Nasal cavity respiratory epithelium epithelial cell of viscerocranial mucosa (primary cell): ENCODE measurements at places on chromosomes 1 and 21. TPM values are rescaled to one million over a fixed set of nuclear protein-coding genes. Genes with fewer than 3 reads are reported as not detected.

KDF1 gene
- total RNA-seq, result 16.1 and 20.2 TPM in 2 replicates

COL6A2 gene
- total RNA-seq, result 0.34 and 0.64 TPM in 2 replicates

ABCA4 gene
- total RNA-seq, result under 0.01 and 1.1 TPM in 2 replicates

OR10J1 gene
- not detected in 2 replicates for total RNA-seq

HAO2 gene
- not detected in 2 replicates for total RNA-seq

LCE1F gene
- total RNA-seq, result not detected in 2 replicates

RGS5 gene
- total RNA-seq, result 3.8 and 5.1 TPM in 2 replicates

WRAP73 gene
- total RNA-seq, result 22.8 and 27.0 TPM in 2 replicates

TFF2 gene
- not detected in 2 replicates for total RNA-seq

CCDC17 gene
- 0.68 and 1.2 TPM in 2 replicates for total RNA-seq

MPL gene
- total RNA-seq, result not detected in 2 replicates

CXADR gene
- total RNA-seq, result 56.7 and 72.5 TPM in 2 replicates

TTC39A gene
- total RNA-seq, result 13.3 and 19.1 TPM in 2 replicates

C1orf185 gene
- not detected in 2 replicates for total RNA-seq

IKBKE gene
- total RNA-seq, result 3.1 and 18.3 TPM in 2 replicates

PEAR1 gene
- total RNA-seq, result 1.7 and 3.5 TPM in 2 replicates

FOXD3 gene
- not detected in 2 replicates for total RNA-seq

OXCT2 gene
- 0.36 and 1.7 TPM in 2 replicates for total RNA-seq

PIGP gene
- total RNA-seq, result 5.5 and 6.3 TPM in 2 replicates

LEFTY1 gene
- not detected in 2 replicates for total RNA-seq

GJA8 gene
- not detected in 2 replicates for total RNA-seq

NMNAT1 gene
- 14.7 and 18.7 TPM in 2 replicates for total RNA-seq

ILDR2 gene
- not detected in 2 replicates for total RNA-seq

PRR9 gene
- 2.1 TPM in 1 of 2 replicates, not detected in the other for total RNA-seq

C8B gene
- not detected in 2 replicates for total RNA-seq

AGT gene
- total RNA-seq, result 0.07 TPM in 1 of 2 replicates, not detected in the other

GPR52 gene
- 0.34 and 0.78 TPM in 2 replicates for total RNA-seq

USF1 gene
- total RNA-seq, result 47.0 and 60.1 TPM in 2 replicates

KLHDC9 gene
- total RNA-seq, result 1.1 and 1.4 TPM in 2 replicates

SMIM1 gene
- 0.68 and 1.1 TPM in 2 replicates for total RNA-seq

HMGCS2 gene
- 2.1 TPM in 1 of 2 replicates, not detected in the other for total RNA-seq

PRMT6 gene
- total RNA-seq, result 19.1 and 19.6 TPM in 2 replicates

PTCH2 gene
- total RNA-seq, result under 0.01 and 0.14 TPM in 2 replicates

MTF1 gene
- 7.2 and 13.0 TPM in 2 replicates for total RNA-seq

EDARADD gene
- total RNA-seq, result 2.4 and 10.0 TPM in 2 replicates

UBE2G2 gene
- 80.3 and 124 TPM in 2 replicates for total RNA-seq

MFSD2A gene
- 31.1 and 32.3 TPM in 2 replicates for total RNA-seq

ASCL5 gene
- total RNA-seq, result under 0.01 and 0.07 TPM in 2 replicates

LHX8 gene
- not detected in 2 replicates for total RNA-seq

MYOM3 gene
- 0.34 and 0.85 TPM in 2 replicates for total RNA-seq

ADPRS gene
- total RNA-seq, result 31.3 and 31.8 TPM in 2 replicates

RNU1-2 gene
- under 0.01 TPM in 2 replicates for total RNA-seq

MEF2D gene
- 4.8 and 10.3 TPM in 2 replicates for total RNA-seq

CFHR4 gene
- total RNA-seq, result not detected in 2 replicates

CNR2 gene
- not detected in 2 replicates for total RNA-seq

UFC1 gene
- 56.7 and 63.3 TPM in 2 replicates for total RNA-seq

ST6GALNAC5 gene
- total RNA-seq, result 3.0 and 10.3 TPM in 2 replicates

SERPINC1 gene
- total RNA-seq, result 0.21 TPM in 1 of 2 replicates, not detected in the other

VWA1 gene
- total RNA-seq, result 2.1 and 18.4 TPM in 2 replicates

LRRC38 gene
- total RNA-seq, result not detected in 2 replicates

ACTL8 gene
- not detected in 2 replicates for total RNA-seq

OR2L13 gene
- not detected in 2 replicates for total RNA-seq

HPDL gene
- 0.34 and 0.50 TPM in 2 replicates for total RNA-seq

ITLN2 gene
- total RNA-seq, result 0.21 TPM in 1 of 2 replicates, not detected in the other
